SK-N-SH (cell line): ENCODE measurements at places on chromosomes 16 and 17.

GRCh38 chr17:39177256-39177655 is 11.3 kb upstream of the ARL5C start:
- DNase-seq, result peak; percentile 59

GRCh38 chr17:10172241-10172741 is 26.1 kb downstream of the GAS7 start:
- DNase-seq, result no peak

DNA sequence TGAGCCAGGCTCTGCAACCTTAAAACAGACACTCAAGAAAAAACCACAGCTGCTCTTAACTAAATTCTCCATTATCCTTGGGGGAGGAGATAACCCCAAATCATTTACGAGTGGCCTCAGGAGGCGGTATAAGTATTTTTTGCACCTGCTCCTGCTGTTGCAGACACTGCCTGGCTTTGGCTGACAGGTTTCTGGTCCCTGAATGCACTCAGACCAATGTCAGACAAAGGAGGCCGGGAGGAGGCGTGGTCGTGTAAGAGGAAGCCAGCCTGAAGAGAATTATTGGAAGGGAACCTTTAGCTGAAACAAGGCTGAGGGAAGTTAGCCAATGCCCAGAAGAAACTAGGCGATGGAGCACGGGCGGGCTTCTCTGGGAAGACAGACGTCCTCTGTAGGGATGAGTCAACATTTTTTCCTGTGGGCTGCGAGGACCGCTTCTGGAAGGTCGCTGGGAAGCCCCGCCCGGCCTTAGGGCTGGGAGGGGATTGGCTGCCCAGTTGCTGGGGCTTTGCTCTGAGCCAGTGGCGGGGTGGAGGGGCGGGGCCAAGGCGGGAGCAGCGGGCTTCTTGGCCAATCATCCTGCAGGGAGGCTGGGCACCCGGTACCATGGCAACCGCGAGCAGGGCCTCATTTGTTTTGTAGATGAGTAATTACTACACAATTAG is 82.3 kb downstream of the CCDC182 start:
- DNase-seq, result peak; percentile 97

DNA sequence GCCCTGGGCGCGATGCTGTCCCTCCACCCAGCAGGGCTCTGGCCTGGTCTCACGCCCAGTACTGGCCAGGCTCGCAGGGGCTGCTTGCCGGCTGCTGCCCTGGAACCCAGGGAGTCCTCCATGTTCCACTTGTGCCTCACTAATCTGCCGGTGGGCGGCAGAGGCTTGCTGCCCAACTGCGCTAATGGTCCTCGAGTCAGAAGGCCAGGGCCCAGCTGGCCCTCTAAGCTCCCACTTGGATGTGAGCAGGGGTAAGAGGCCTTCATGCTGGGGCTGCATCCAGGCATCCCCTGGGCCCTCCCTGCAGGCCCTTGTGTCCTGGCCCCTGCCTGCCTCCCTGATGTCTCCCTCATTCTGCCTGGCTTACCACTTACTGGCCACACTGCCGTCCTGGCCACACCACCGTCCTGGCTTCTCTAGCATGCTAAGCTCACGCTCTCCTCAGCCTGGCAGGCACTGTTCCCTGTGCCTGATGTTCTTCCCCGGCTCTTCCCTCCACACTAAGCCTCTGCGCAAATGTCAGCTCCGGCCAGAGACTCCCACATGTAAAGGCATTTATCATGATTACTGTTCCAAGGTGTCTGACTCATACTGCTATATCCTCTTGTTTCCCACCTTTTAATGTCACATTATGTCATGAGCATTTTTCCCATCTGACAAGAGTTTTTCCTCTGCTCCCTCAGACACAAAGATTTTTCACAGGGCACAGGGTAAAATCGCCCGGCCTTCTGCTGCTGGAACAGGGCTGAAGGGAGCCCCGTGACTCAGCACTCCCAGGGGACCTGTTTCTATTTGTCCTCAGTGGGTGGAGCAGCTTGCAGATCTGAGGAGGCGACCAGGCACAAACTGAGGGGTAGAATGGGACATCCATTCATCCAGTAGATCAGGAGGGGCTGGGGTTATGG is 15.9 kb downstream of the B9D1 start:
- no peak for DNase-seq

DNA sequence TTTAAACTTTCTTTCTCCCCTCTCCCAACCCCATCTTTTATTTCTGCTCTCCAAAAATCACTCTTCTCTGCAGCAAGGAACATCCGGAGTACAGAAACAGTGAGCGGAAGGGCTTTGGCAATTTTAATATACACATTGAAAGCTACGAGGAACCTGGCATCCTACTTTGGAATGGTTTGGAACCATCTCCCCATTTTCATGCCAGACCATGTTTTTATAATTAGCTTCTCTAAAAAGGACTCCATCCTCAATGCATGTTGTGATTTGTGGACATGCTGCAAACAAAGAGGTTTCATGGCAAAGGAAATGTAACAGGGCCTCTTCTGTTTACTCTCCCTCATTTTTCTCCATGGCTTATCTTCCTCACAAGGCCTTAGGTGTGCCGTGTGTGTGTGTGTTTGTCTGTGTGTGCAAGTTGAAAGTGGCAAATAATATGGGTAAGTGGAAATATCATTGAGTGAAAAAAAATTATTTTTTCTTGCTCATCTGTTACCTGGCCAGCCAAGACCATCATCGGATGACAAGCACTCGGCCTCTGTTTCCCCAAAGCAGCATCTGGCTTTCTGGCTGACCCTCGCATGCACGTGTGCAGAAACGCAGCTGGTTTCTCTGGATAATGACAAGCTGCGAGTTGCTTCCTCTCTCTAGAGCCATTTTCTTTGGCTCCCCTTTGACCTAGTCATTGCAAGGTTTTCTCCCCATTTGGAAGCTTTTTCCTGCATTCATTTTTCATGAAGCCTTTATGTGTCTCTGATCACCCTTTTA is 585.0 kb downstream of the TMEM114 start:
- no peak for DNase-seq

GRCh38 chr17:67605256-67605912 is 112.4 kb upstream of the NOL11 start:
- peak; percentile 77 for DNase-seq

DNA sequence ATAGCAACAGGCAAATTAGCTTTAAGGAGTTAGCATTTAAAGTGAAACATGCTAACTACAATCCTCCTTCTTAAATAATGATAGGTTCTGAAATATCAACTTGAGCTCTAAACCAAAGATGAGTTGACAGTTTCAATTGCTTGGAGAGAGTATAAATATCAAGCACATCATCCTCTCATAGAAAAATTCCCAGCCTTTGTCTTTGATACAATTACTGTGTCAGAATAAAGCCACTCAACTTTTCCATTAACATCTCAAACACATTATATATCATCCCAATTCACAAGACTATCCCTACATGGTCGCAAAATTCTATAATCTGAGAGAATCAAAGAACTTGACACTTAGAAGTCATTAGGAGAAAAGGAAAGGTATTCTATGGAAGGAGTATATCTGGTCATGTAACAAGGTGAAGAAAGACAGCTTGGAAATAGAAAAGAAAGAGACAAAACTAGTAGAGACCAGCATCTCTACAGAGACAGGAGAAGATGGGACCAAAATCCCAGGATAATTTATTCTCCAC is 189.8 kb downstream of the CEP112 start:
- DNase-seq, result no peak

GRCh38 chr16:25013751-25014499 is 1.2 kb downstream of the ARHGAP17 start:
- DNase-seq, result no peak

DNA sequence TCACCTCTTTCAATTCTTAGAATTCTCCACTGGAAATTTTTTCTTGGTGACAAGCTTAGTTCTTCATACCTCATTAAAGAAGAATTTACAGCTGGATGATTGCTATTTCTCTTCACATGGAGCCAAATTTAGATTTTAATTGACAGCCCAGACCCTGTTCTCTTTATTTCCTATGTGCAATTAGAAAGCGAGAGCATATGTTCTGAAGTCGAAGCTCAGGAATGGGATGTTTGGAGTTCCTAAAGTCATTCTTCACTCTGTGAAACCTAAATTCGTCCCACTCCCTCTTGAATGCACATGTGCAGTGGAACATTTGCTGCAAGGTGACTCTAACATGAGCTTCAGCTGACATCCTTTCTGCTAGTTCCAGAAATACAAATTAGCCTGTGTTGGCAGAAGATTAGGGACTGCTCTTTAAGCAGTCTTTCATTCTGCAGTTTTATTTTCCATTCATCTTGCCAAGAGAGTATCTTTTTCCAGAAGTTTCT is 129.3 kb upstream of the KCNJ16 start:
- DNase-seq, result no peak

- DNase-seq, result no peak
Observed at GRCh38 chr17:53659181-53659580, 163.5 kb upstream of the KIF2B start.
